Psoas muscle (tissue), 8 donors: ENCODE measurements at places on chromosomes 11 and 22.

GRCh38 chr11:84673753-84674152, 953.4 kb downstream of the DLG2 start:
- no peak for DNase-seq
- H3K27me3 ChIP-seq = no peaks in the 10 kb centered on the region
- H3K36me3 ChIP-seq = no peaks in the 10 kb centered on the region
- H3K27ac ChIP-seq = no peak overlapping the region

- H3K4me3 ChIP-seq = no peak overlapping the region
- no peak overlapping the region for H3K27ac ChIP-seq
These were observed 258.5 kb downstream of the LUZP2 start for GRCh38 chr11:24755260-24755839.

GRCh38 chr22:39115977-39116621, 19.1 kb downstream of the APOBEC3H start:
- no peak overlapping the region for H3K27ac ChIP-seq
- H3K4me3 ChIP-seq = no peak overlapping the region
- no peaks in the 10 kb centered on the region for H3K36me3 ChIP-seq
- peak; percentile 1 for DNase-seq
- H3K27me3 ChIP-seq = peaks cover 61% of the 10 kb centered on the region

- no peaks in the 10 kb centered on the region for H3K36me3 ChIP-seq
- no peak overlapping the region for H3K27ac ChIP-seq
- no peaks in the 10 kb centered on the region for H3K4me1 ChIP-seq
- no peak for DNase-seq
- H3K4me3 ChIP-seq = no peak overlapping the region
These were observed 1330.2 kb downstream of the LRRC4C start for GRCh38 chr11:40129266-40129665.

GRCh38 chr11:31757260-31757835, 53.8 kb downstream of the PAX6 start:
- no peak overlapping the region for H3K4me3 ChIP-seq
- no peak for DNase-seq
- no peaks in the 10 kb centered on the region for H3K36me3 ChIP-seq
- H3K4me1 ChIP-seq = peaks cover 6% of the 10 kb centered on the region
- H3K27ac ChIP-seq = no peak overlapping the region
- H3K27me3 ChIP-seq = no peaks in the 10 kb centered on the region

- H3K27ac ChIP-seq = no peak overlapping the region
- H3K36me3 ChIP-seq = no peaks in the 10 kb centered on the region
- peaks cover 5% of the 10 kb centered on the region for H3K4me1 ChIP-seq
- no peak for DNase-seq
- H3K4me3 ChIP-seq = no peak overlapping the region
- no peaks in the 10 kb centered on the region for H3K27me3 ChIP-seq
These were observed 29.4 kb downstream of the LGR4 start for GRCh38 chr11:27443227-27443626.

GRCh38 chr11:20049231-20049630, 111.0 kb downstream of the DBX1 start:
- no peaks in the 10 kb centered on the region for H3K27me3 ChIP-seq
- no peaks in the 10 kb centered on the region for H3K36me3 ChIP-seq
- H3K4me1 ChIP-seq = peaks cover 29% of the 10 kb centered on the region
- H3K27ac ChIP-seq = peak overlapping the region; percentile 63
- H3K4me3 ChIP-seq = peak overlapping the region; percentile 49

DNA sequence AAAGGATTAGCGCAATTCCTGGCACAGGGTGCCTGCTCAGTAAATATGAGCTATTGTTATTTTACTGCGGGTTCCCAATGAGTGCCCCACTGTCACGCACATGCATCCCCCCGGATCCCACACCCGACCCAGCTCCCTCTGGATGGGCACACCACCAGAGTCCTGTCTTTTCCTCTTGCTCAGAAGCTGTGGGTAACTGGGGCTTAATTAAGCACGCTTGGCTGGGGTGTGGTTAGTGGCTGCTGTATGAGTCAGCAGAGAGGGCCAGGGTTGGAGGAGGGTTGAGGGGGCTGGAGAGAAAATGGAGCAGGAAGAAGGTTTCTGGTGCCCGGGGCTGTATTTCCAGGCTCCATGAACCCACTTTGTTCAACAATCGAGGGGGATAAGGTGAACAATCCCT, 30.3 kb upstream of the NECTIN1 start:
- peak; percentile 8 for DNase-seq
- H3K27me3 ChIP-seq = no peaks in the 10 kb centered on the region
- no peaks in the 10 kb centered on the region for H3K36me3 ChIP-seq
- no peaks in the 10 kb centered on the region for H3K4me1 ChIP-seq

DNA sequence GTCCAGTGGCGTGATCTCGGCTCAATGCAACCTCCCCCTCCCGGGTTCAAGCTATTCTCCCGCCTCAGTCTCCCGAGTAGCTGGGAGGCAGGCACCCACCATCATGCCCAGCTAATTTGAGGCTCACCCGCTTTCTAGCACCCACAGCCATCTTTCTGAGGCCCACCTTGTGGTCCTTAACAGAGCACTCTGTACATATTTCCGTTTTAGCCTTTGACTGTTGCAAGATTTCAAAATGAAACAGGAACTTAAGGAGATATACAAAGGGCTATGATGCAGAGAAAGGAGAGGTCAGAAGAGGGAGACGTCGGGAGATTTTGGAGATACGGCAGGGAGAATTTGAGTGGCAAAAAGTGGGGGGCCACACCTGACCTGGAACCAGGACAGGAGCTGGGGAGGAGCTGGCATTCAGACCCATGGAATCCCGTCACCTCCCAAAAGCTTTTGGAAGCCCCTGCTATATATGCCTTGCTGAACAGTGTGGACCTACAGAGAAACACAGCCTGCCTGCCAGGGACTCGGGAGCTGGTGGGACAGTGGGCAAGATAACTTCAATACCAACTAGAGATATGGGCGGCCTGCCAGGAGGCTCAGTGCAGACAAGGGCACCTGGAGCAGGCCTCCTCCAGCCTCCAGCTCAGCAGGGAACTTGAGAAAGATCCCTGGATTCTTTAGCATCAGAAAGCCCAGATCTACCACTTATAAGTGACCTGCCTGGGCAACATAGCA, 8.0 kb upstream of the CLCF1 start:
- no peaks in the 10 kb centered on the region for H3K36me3 ChIP-seq

- no peaks in the 10 kb centered on the region for H3K27me3 ChIP-seq
- DNase-seq = peak; percentile 79
- H3K36me3 ChIP-seq = no peaks in the 10 kb centered on the region
These were observed 3.5 kb downstream of the CBX7 start for GRCh38 chr22:39148727-39149535.

GRCh38 chr11:17351510-17352176, at the start of gene NCR3LG1:
NCR3LG1 (plus strand) TSS chr11:17351800; CDS start chr11:17351970, 170 bp downstream.
- H3K4me3 ChIP-seq = peak within 1 kb of the TSS; percentile 73
- peaks cover 22% of the 10 kb centered on the region for H3K4me1 ChIP-seq
- DNase-seq = peak; percentile 65

DNA sequence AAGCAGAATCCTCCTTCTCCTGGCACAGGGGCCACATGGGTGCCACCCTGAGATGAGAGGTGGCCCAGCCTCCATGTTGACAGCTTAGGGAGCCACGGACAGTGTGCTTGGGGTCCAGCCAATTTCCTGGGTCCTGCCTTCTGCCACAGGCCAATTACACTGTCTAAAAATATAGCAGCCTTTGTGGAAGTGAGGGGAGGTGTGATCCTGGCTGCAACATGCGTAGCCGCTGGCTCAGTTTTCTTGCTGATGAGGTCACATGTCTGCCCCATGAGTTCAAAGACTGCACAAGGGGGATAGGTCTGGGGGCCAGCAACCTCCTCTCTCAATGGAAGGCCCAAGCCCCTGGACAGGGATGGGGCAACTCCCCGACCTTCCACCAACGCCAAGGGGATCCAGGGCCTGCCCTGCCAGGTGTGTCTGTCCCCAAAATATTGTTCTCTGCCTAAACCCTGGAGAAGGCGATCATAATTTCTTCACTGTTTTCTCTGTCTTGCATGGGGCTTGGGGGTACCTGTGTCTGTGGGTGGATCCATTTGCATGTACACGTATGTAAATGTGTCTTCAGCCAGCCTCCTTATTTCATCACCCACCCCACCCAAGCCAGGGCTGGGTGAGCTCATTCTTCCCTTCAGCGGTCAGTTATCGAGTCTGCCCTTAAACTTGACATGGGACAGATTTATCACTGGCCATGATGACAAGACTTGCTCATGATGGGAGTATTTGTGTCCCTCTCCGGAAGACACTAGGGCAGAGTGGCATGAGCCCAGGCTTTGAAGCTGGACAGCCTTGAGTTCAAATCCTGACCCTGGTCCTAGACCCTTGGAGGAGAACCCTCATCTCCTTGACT, 59.4 kb downstream of the OTOG start:
- no peak overlapping the region for H3K4me3 ChIP-seq
- H3K27ac ChIP-seq = no peak overlapping the region
- no peaks in the 10 kb centered on the region for H3K4me1 ChIP-seq
- H3K27me3 ChIP-seq = no peaks in the 10 kb centered on the region
- peak; percentile 39 for DNase-seq

DNA sequence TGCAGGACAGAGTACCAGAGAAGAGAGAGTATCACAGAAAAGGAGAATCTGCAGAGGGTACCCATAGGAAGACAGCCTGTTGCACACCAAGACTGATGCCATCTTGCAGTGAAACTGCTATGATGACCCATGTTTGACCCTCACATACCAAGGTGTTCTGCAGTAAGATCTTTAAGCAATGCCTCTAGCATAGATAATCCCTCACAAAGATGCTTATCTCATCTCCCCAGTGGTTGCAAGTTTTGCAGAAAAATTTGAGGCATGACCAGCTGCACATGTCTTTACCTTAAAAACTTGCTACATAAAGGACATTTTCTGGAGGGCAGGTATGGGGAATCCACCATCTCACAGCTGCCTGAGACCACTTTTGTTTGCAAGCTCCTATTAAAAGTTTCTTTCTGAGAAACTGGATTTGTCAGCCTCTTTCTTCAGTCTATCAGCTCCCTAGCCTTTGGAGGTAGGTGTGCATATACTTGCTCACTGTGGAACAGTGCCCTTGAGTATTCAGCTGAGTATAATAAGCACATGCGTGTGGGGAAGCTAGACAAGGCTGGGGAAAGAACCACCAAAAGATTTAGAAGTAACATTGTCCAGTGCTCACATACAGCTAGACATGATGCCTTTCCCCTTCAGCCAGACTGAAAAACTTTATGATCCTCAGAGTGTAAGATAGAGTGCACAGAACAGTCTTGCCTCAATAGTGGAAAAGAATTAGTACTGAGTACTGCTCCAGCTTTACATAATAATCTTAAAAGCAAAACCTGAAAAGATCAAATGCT, 100.3 kb upstream of the TEAD1 start:
- no peak overlapping the region for H3K4me3 ChIP-seq
- H3K4me1 ChIP-seq = no peaks in the 10 kb centered on the region
- no peaks in the 10 kb centered on the region for H3K36me3 ChIP-seq
- H3K27ac ChIP-seq = no peak overlapping the region
- H3K27me3 ChIP-seq = no peaks in the 10 kb centered on the region
- no peak for DNase-seq

DNA sequence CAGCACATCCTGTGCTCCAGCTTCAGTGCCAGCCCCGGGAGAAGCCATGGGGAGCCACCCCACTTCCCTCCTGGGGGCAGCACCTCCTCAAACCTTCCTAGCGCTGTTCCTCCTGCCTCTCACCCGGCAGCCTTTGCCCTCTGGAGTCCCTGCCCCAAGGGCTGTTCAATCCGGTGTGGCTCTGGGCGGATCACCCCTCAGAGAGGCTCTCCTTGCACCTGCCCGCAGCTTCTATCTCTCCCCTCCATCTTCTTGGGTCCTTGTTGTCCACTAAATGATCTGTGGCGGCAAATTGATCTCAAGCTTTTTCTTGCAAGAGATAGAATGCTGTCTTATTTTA, 18.1 kb upstream of the CDKN1C start:
- no peak overlapping the region for H3K4me3 ChIP-seq
- no peak for DNase-seq
- no peaks in the 10 kb centered on the region for H3K27me3 ChIP-seq
- H3K36me3 ChIP-seq = no peaks in the 10 kb centered on the region

DNA sequence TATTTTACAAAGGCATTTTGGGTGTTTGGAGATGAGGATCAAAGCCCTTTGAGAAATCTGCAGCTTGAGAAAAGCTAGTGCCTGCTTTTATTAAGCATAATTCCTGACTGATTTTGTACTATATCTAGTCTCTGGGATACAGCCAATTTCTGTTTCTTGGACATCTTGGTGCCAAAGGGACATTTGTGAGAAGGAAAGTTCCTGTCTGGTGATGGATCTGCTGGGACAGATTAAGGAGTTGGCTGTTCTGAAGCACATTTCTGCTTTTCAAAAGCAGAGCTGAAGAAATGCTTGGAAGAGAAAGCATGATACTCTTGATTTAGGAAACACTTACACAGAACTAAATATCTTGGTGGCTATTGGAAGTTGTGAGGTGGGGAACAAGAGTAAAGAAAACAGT, 254.6 kb upstream of the CCDC90B start:
- no peak overlapping the region for H3K27ac ChIP-seq
- DNase-seq = no peak
- H3K4me3 ChIP-seq = no peak overlapping the region
- H3K27me3 ChIP-seq = no peaks in the 10 kb centered on the region
- H3K36me3 ChIP-seq = no peaks in the 10 kb centered on the region
